ENCODE measurements at places on chromosomes 7 and 10. TPM values are rescaled to one million over a fixed set of nuclear protein-coding genes. Genes with fewer than 3 reads are reported as not detected.

EPO gene
- polyA plus RNA-seq: not detected

IKZF1 gene
- polyA plus RNA-seq: 2.1 TPM

GNGT1 gene
- not detected for polyA plus RNA-seq

INA gene
- 0.47 TPM for polyA plus RNA-seq

GIMAP8 gene
- polyA plus RNA-seq: 22.6 TPM

AS3MT gene
- 15.0 TPM for polyA plus RNA-seq

CCDC3 gene
- 8.7 TPM for polyA plus RNA-seq

Measured in left lung (tissue), 14 donors.